ENCODE measurements at places on chromosomes 2 and 18. TPM values are rescaled to one million over a fixed set of nuclear protein-coding genes. Genes with fewer than 3 reads are reported as not detected.

The SLC38A11 gene
- 1.1 TPM for total RNA-seq

The TRIM54 gene
- total RNA-seq, result 0.18 TPM

The C1GALT1C1L gene
- total RNA-seq, result 1.2 TPM

The THSD7B gene
- 5.1 TPM for total RNA-seq

The MARCO gene
- total RNA-seq, result 29.2 TPM

The GALNT3 gene
- total RNA-seq, result 2.4 TPM

The IL36G gene
- not detected for total RNA-seq

The HOXD4 gene
- 7.7 TPM for total RNA-seq

The VWC2L gene
- not detected for total RNA-seq

The PRADC1 gene
- 15.9 TPM for total RNA-seq

The PROC gene
- total RNA-seq, result 0.58 TPM

DNA sequence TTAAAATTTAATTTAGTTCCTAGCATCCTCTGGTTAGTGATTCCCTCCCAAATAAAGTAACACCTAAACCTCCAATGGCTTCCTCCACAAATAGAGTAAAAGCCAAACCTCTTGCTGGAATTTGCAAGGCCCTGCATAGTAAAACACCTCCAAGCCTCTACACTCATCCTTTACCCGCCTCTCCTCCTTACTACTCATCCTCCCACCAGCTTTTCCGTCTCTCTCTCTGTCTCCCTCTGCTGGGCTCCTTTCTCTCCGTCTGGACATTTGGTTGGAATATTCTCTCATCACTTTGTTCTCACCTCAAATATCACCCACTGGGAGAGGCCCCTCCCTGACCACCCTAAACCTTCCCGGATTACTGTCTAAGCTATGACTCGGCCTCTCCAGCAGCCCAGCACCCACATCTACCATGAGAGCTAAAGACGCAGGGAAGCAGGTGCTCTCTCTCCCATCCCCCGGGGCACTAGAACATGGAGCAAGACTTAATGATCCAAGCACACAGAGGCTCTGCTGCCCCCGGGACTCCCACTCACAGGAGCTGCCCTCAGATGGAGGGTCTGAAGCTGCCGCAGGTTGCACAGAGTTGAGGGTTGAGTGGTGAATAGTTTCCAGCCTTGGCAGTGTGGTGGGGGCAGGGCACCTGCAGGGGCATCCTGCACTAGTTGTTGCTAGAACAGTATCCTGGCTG lies 167.2 kb downstream of the FBXO15 start:
- H3K4me3 ChIP-seq, result no peak overlapping the region
- no peak for DNase-seq
- no peaks in the 10 kb centered on the region for H3K36me3 ChIP-seq

DNA sequence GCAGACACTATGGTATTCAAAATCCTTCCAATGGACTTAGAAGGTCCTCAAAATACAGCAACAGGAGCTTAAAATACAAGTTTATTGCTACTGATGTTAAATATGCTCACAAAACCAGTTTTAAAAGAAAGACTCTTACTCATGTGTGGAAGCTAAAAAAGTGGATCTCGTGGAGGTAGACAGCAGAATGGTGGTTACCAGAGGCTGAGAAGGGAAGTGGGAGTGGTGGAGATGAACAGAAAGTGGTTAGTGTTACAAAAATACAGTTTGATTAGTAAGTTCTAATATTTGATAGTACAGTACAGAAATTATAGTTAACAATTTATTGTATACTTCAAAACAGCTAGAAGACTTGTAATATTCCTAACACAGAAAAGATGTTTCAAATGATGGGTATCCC lies 12.1 kb downstream of the ADAM17 start:
- no peak overlapping the region for H3K4me3 ChIP-seq
- no peaks in the 10 kb centered on the region for H3K4me1 ChIP-seq
- no peaks in the 10 kb centered on the region for H3K36me3 ChIP-seq
- no peak overlapping the region for H3K27ac ChIP-seq
- DNase-seq, result no peak
- H3K27me3 ChIP-seq, result no peaks in the 10 kb centered on the region

- no peak overlapping the region for H3K4me3 ChIP-seq
- DNase-seq, result no peak
Measured at GRCh38 chr18:47407736-47408135, 156.3 kb upstream of the SKOR2 start.

- no peak overlapping the region for H3K4me3 ChIP-seq
- no peaks in the 10 kb centered on the region for H3K36me3 ChIP-seq
- H3K27ac ChIP-seq, result no peak overlapping the region
Measured at GRCh38 chr2:72883356-72883962, 3.7 kb upstream of the SPR start.

DNA sequence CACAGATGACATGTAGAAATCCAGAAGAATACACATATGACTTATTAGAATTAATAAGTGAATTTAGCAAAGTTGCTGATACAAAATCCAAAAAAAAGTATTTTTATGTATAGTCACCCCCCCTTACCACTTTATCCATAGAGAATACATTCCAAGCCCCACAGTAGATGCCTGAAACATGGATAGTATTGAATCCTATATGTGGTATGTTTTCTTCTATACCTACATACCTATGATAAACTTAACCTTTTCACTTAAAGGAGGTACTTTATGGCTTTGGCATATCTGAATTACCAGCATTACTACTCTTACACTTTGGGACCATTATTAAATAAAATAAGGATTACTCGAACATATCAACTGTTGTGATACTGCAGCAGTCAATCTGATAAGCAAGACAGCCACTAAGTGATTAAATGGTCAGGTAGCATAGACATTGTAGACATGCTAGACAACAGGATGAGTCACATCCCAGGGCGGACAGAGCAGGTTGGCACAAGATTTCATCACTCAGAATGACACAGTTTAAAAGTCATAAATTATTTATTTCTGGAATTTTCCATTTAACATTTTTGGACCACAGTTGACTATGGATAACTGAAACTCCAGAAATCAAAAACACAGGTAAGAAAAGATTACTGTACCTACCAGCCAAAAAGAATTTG lies 208.2 kb upstream of the CHAC2 start:
- no peaks in the 10 kb centered on the region for H3K4me1 ChIP-seq
- no peak overlapping the region for H3K27ac ChIP-seq
- H3K36me3 ChIP-seq, result no peaks in the 10 kb centered on the region
- DNase-seq, result no peak

DNA sequence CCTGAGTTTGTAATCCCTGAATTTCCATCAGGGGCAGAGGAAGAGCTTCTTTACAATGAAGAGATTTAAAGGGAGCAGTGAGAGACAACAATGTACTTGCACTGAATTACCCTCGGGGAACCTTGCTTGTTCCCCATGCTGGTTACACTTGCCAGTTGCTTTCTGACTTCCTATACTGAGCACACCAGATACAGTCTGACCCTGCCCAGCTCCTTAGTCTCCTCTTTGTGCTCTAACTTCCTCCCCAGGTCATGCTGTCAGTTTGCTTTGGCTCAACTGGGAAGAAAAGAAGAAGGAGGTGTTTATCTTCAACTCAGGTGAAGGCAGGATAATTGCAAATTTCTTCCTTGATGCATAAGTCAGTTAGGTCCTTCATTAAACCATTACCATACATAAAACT lies 658.4 kb downstream of the NYAP2 start:
- H3K4me1 ChIP-seq, result no peaks in the 10 kb centered on the region
- no peak for DNase-seq
- H3K4me3 ChIP-seq, result no peak overlapping the region
- no peaks in the 10 kb centered on the region for H3K27me3 ChIP-seq
- no peaks in the 10 kb centered on the region for H3K36me3 ChIP-seq
- no peak overlapping the region for H3K27ac ChIP-seq

DNA sequence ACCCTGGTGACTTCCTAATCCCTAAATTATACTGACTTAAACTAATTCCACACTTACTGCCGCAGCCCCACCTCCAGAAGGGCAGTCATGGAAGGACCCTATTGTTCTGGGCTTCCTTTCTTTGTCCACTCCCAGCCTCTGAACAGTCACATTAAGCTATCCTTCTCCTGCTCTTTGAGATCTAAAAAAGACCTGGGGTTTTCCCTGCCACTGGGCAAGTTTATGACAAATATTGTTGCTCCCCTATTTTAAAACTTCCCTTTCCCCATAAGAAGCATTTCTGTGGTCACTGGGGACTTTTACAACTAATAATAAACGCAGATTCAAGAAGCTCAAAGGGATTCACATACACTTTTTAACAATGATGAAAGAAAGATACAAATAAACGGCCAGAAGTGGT lies 47.2 kb upstream of the XPO1 start:
- H3K4me1 ChIP-seq, result no peaks in the 10 kb centered on the region
- no peak overlapping the region for H3K4me3 ChIP-seq
- H3K27ac ChIP-seq, result no peak overlapping the region
- no peak for DNase-seq
- H3K27me3 ChIP-seq, result no peaks in the 10 kb centered on the region

DNA sequence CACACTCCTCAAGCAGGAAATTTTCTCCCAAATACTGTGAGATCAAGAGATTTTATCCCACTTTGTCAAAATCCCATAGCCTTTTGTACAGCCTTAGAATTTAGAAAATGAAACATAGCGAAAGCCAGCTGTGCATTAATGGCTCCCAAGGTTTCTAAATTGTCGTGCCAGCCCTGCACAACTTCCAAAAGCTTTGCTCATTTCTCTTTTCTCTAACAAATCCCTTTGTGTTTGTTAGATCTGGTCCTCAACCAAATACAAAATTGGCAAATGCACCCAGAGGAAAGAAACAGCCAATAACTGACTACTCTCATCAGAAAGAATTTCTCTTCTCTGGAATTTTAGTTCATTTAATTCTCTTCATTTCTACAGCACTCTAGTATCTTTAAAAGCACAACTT lies 361.1 kb downstream of the INSIG2 start:
- no peak overlapping the region for H3K27ac ChIP-seq
- H3K4me1 ChIP-seq, result no peaks in the 10 kb centered on the region
- DNase-seq, result no peak

DNA sequence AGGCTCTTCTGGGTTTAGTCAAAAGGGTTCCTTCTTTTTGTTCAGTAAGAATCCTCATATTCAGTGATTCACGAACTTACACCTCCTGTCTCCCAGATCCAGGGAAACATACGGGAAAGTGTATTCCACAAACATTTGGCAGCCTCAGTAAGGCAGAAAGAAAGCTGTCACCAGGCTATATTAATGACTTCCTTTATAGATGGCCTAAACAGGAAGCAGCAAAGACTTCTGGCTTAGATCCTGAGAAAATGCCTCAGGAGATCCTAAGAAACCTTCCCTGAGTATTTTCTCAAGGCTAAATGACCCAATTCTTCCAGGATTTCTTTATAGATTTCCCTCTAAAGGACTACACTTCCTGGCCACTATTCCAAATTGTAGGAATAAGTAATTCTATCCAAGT lies 1995.5 kb upstream of the CELF4 start:
- no peaks in the 10 kb centered on the region for H3K36me3 ChIP-seq
- no peak overlapping the region for H3K4me3 ChIP-seq
- H3K4me1 ChIP-seq, result no peaks in the 10 kb centered on the region
- H3K27me3 ChIP-seq, result no peaks in the 10 kb centered on the region
- no peak for DNase-seq

DNA sequence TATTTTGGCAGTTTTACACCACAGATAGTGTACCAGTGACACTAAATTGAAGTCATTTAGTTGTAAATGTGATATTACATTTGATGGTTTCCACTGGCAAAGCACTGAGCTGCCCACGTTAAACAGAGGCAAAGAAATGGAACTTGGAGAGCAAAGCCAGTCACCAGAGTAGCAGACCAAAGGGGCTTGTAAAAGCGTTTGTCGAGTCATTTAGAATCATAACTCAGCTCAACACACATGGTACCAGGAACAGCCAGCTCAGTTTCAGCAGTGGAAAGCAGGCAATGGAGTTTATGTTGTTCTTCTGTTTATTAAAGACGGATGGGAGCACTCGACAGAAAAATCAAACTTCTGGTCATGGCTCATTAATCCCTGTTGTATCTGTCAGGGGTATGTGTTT lies 91.2 kb downstream of the POU3F3 start:
- no peaks in the 10 kb centered on the region for H3K27me3 ChIP-seq
- H3K4me3 ChIP-seq, result no peak overlapping the region
- no peak overlapping the region for H3K27ac ChIP-seq
- no peak for DNase-seq
- peaks cover 2% of the 10 kb centered on the region for H3K4me1 ChIP-seq

GRCh38 chr2:124320051-124320688 lies 295.1 kb downstream of the CNTNAP5 start:
- no peaks in the 10 kb centered on the region for H3K36me3 ChIP-seq
- no peaks in the 10 kb centered on the region for H3K27me3 ChIP-seq
- H3K27ac ChIP-seq, result no peak overlapping the region
- no peak for DNase-seq
- H3K4me3 ChIP-seq, result no peak overlapping the region

GRCh38 chr2:208360259-208361076 lies 46.1 kb upstream of the PTH2R start:
- H3K27ac ChIP-seq, result no peak overlapping the region
- H3K36me3 ChIP-seq, result no peaks in the 10 kb centered on the region
- H3K4me1 ChIP-seq, result no peaks in the 10 kb centered on the region
- H3K4me3 ChIP-seq, result no peak overlapping the region
- no peak for DNase-seq

GRCh38 chr2:160292225-160292624 lies 92.2 kb upstream of the ITGB6 start:
- peaks cover 6% of the 10 kb centered on the region for H3K4me1 ChIP-seq
- no peak overlapping the region for H3K27ac ChIP-seq
- no peak overlapping the region for H3K4me3 ChIP-seq
- H3K27me3 ChIP-seq, result no peaks in the 10 kb centered on the region
- no peaks in the 10 kb centered on the region for H3K36me3 ChIP-seq

DNA sequence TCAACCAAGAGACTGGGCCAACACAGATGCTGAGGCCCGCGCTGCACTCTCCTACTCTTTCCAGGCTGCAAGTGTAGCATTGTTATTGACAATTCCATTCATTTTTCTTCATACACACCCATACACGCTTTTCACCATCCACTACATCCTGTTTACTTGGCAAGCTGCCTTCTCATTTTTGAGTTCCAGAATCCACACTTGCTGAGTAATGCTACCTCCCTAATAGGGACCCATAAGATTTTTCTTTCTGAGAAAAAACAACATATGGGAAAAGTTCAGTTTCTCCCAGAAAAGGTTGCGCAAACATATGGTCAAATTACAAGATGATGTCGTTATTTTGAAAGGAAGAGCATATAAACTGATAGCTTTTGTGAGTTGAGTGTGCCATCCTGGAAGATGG lies 3.3 kb upstream of the NETO1 start:
- DNase-seq, result no peak
- H3K27me3 ChIP-seq, result no peaks in the 10 kb centered on the region
- no peaks in the 10 kb centered on the region for H3K4me1 ChIP-seq
- H3K36me3 ChIP-seq, result no peaks in the 10 kb centered on the region
- no peak overlapping the region for H3K27ac ChIP-seq

GRCh38 chr2:124308319-124309062 lies 283.4 kb downstream of the CNTNAP5 start:
- no peak for DNase-seq
- no peak overlapping the region for H3K27ac ChIP-seq
- H3K4me1 ChIP-seq, result no peaks in the 10 kb centered on the region
- no peak overlapping the region for H3K4me3 ChIP-seq
- no peaks in the 10 kb centered on the region for H3K36me3 ChIP-seq

GRCh38 chr2:190205657-190206056 lies 114.0 kb downstream of the HIBCH start:
- no peaks in the 10 kb centered on the region for H3K4me1 ChIP-seq
- H3K27ac ChIP-seq, result no peak overlapping the region
- no peak for DNase-seq
- no peaks in the 10 kb centered on the region for H3K27me3 ChIP-seq
- no peak overlapping the region for H3K4me3 ChIP-seq

All from aorta (tissue), 5 donors.